ENCODE measurements at places on chromosomes 1 and 21.

DNA sequence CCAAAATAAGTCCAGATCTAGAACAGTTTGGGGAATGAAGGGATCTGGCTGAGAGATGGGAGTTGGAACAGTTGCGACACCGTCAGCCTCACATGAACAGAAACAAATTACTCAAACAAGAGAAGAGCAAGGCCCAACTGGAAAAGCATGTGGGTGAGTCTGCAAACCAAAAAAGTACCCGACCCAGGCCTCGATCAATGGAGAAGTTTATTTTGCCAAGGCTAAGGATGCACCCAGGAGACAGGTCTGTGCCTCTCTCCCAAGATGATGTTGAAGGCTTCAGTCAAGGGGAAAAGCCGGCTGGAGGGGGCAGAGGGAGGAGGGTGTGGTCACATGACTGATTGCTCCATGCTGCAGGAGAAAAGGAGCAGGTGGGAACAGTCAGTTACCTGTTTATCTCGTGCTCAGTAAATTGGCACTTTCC is 42.3 kb downstream of the KRTAP10-1 start:
- no peak overlapping the region for H3K4me3 ChIP-seq
- no peak overlapping the region for H3K27ac ChIP-seq
- peaks cover 3% of the 10 kb centered on the region for H3K27me3 ChIP-seq
- H3K36me3 ChIP-seq: no peaks in the 10 kb centered on the region

DNA sequence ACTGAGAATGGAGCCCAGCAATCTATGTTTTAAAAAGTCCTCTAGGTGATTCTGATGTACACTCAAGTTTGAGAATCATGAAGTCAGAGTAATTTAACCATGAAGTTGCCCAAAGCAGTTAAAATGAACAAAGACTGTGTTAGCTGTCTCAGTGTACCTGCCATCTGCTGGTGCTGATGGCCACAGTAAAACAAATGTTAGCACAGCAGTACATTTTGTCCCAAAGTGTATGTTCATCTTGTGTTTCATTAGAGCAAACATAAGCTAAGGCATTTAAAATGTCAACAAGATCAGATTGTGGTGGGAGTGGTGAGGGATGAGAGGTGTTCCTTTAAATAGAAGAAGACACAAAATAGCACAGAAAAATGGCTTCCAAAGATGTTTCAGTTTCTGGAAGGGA is 31.1 kb downstream of the FYB2 start:
- peaks cover 18% of the 10 kb centered on the region for H3K27me3 ChIP-seq
- H3K36me3 ChIP-seq: no peaks in the 10 kb centered on the region
- no peaks in the 10 kb centered on the region for H3K4me1 ChIP-seq
- no peak for DNase-seq

DNA sequence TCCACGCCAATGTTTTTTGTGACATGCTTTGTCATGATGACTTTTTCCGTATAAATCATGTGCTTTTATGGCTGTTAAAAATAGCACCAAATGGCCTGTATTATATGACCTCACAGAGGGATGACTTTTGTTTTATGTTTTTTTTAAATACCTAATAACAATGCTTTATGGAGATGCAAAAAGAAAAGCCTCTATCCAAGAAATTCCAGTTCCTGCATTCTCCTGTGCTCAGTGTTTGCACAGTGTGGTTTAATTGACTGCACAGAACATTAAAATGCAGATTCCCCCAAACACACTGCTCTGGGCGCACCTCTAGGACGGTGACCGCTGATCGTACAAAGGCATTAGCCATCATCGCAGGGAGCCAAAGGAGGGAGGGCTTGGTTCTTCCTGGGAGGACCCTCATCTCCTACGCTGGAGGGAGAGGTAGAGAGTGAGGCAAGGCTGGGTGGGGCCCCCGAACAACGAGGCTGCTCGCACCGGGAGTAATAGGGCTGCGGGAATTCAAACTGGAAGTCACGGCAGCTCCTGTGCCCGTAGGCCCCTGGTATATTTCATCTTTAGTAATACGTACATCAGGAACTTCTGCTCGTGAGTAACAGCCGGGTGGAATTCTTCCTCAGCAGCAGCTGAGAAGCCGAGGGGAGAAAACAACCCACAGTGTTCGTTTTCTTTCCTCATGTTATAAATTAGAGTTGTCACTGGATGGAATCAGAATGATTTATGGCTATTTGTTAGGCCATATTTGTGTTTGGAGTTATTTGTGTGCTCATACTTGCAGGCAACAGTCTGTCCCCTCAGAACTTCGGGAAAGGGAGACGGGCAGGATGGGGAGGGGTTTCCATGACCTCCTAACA is 465.6 kb downstream of the CAMTA1 start:
- peaks cover 19% of the 10 kb centered on the region for H3K27me3 ChIP-seq
- no peak for DNase-seq
- H3K27ac ChIP-seq: no peak overlapping the region
- H3K4me3 ChIP-seq: no peak overlapping the region
- H3K4me1 ChIP-seq: no peaks in the 10 kb centered on the region
- no peaks in the 10 kb centered on the region for H3K36me3 ChIP-seq

- H3K36me3 ChIP-seq: peaks cover 11% of the 10 kb centered on the region
- H3K27me3 ChIP-seq: no peaks in the 10 kb centered on the region
- no peak overlapping the region for H3K4me3 ChIP-seq
- peaks cover 1% of the 10 kb centered on the region for H3K4me1 ChIP-seq
- no peak overlapping the region for H3K27ac ChIP-seq
- no peak for DNase-seq
These were observed 24.4 kb downstream of the EFCAB7 start for GRCh38 chr1:63547621-63548294.

DNA sequence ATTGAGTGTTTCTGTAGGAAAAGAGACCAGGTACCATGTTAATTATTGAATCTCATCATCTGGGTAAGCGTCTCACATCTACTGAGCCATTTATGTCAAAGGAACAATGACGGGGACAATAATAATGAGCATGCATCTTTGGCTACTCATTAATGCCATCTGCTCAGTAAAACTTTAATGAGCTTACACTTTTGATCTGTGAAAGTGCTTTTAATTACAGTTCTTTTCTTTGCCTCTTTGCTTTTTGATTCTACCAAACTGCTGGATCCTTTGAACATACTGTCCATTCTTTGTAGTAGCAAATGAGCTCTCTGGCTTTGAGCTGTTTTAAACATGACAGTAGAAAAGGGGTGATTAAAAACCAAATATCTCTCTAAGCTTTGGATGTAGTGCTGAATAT is 181.2 kb upstream of the IVNS1ABP start:
- no peak for DNase-seq
- H3K36me3 ChIP-seq: no peaks in the 10 kb centered on the region
- peaks cover 23% of the 10 kb centered on the region for H3K4me1 ChIP-seq

- no peak overlapping the region for H3K4me3 ChIP-seq
- peak overlapping the region; percentile 52 for H3K27ac ChIP-seq
- peak; percentile 79 for DNase-seq
- no peaks in the 10 kb centered on the region for H3K27me3 ChIP-seq
These were observed 40.0 kb upstream of the MAGOH start for GRCh38 chr1:53278298-53278725.

DNA sequence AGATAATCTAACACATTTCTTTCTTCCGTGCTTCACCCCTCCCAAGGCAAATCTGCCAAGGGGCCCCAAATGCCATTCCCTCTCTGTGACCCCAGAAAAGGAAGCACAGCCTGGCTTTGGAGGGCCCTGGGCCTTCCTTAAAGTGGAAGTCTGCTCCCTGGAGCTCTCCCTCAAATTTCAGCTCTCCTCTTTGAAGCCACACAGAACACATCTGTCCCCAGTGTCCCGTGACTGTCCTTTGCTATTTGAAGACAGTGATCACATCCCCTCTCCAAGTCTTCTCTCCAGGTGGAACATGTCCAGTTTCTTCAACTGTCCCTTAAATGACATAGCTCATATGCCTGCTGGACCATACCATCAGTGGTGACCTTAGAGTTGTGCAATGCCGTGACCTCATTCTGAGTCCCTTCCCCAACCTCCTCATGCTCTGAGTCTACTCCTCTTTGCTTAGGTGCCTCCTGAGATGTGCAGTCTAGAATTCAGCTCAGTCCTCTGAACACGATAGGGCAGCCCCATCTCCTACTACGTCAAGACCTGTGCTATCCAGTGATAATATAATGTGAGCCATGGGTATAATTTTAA is 18.4 kb upstream of the FOXO6 start:
- peaks cover 17% of the 10 kb centered on the region for H3K27me3 ChIP-seq
- H3K27ac ChIP-seq: no peak overlapping the region
- no peak for DNase-seq
- H3K4me1 ChIP-seq: peaks cover 17% of the 10 kb centered on the region

DNA sequence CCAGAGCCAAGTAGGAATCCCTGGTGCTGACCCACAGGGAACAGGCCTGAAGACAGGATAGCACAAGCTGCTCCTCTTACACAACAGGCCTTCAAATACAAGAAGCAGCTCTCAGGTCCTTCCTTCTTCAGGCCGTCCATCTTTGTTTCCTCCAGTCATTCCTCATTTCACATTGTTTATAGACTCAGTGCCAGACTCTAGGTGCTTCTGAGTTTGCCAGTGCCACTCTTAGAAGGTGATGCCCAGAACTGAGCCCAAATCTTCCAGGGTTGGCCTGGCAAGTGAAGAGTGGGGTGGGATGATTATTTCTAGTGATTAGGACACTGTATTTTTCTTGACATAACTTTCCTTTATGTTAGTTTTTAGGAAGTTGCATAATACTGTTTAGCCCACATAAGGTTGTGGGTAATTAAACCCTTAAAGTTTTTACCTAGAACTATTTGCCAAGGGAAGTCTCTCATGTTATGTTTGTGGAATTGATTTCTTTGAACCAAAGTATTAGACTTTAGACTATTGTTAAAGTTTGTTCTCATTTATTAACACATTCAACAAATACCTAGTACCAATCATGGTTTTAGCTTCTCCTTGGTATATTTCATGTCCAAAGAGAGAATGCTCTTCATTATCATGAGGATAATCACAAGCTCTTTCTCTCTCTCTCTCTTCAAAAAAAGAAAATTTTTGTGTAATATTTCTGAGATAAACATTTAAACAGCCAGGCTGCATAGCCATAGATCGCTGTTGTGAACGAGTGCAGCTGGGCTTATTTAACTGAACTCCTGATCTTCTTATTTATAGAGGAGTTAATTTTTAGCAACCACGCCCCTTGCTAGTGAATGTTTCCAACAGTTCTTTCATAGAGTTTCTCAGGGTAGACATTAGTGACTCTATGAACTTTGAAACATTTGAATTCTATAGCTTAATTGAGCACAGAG is 47.7 kb downstream of the PGM1 start:
- no peak overlapping the region for H3K27ac ChIP-seq
- H3K4me3 ChIP-seq: no peak overlapping the region
- H3K4me1 ChIP-seq: no peaks in the 10 kb centered on the region
- H3K36me3 ChIP-seq: peaks cover 43% of the 10 kb centered on the region
- DNase-seq: no peak

DNA sequence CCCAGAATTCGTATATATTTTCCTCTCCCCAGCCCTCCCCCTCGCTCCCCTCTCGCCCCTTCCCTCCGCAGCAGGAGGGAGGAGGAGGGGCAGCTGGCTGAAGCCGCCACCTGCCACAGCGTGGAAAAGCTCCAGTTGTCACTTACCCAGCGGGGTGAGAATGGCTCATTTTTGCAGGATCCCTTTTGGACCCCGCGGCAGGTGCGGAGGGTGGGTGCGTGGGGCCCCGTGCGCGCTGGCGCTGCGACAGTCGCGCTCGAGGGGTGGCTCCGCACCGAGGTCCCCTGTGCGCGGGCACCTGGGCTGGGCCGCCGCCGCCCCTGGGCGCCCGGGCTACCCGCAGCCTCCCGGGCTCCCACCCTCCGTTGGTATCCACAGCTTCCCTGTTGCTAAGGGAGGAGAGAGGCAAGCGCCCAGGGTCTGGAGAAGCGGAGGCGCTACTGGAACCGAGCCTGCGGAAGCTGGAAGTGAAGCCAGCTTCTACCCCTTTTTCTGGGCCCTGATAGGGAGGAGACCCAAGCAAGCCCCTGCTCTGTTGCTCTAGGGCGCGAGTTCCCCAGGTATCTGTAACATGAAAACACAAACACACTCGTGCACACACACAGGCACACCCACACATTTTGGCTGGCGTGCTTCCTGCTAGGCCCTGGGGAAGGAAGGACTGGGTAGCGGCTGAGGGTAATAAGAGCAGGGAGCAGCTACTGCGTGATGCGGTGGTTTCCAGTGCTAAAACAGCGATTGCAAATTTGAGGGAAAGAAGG is at the start of gene ERICH3:
ERICH3 (minus strand) TSS at position 442 of the 761 bp plus-strand sequence; CDS start at position 169, 273 bp downstream.
- no peaks in the 10 kb centered on the region for H3K36me3 ChIP-seq
- DNase-seq: peak; percentile 2
- H3K27ac ChIP-seq: no peak within 1 kb of the TSS
- peaks cover 24% of the 10 kb centered on the region for H3K27me3 ChIP-seq

GRCh38 chr1:15720861-15721260 is 15.2 kb upstream of the SLC25A34 start:
- H3K4me3 ChIP-seq: no peak overlapping the region
- DNase-seq: no peak
- no peaks in the 10 kb centered on the region for H3K27me3 ChIP-seq
- no peak overlapping the region for H3K27ac ChIP-seq

DNA sequence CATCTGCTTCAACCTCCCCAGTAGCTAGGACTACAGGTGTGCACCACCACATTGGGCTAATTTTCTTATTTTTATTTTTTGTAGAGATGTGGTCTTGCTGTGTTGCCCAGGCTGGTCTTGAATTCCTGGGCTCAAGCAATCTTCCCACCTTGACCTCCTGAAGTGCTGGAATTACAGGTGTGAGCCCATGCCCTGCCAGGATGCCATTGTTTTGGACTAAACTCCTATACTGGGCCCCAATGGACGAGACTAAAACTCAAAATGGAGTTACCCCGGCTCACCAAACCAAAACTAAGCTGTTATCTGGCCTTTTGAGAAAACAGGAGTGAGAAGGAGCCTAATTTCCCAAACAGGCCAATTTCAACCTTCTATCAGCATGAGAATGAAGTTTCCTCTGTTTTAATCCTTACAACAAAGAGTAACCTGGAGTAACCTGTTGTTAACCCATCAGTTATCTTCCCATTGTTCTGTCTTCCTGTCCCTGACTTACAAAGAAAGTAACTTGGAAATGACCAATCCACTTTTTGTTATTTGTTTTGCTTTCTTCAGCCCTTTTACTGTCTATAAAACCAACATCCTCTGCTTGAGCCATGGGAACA is 29.6 kb downstream of the DMRTA2 start:
- no peak for DNase-seq
- H3K4me1 ChIP-seq: no peaks in the 10 kb centered on the region
- peaks cover 17% of the 10 kb centered on the region for H3K27me3 ChIP-seq
- H3K27ac ChIP-seq: no peak overlapping the region
- H3K36me3 ChIP-seq: no peaks in the 10 kb centered on the region

GRCh38 chr1:1021920-1022259 is 2.0 kb downstream of the AGRN start:
- no peaks in the 10 kb centered on the region for H3K36me3 ChIP-seq
- H3K4me3 ChIP-seq: no peak overlapping the region
- H3K27ac ChIP-seq: no peak overlapping the region
- no peak for DNase-seq
- no peaks in the 10 kb centered on the region for H3K27me3 ChIP-seq

DNA sequence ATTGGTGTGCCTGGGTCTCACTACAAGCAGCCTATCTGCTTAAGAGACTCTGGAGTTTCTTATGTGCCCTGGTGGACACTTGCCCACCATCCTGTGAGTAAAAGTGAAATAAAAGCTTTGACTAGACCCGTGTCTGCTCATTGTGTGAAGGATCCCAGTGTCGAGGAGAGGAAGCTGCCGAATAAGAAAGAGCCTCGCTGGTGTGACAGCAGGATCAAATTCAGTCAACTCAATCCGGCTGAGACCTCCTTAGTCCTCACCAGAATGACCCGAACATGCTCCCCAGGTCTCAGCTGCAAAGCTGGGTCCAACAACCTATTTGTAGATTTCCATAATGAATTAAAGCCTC is 14.8 kb downstream of the CD2 start:
- H3K4me1 ChIP-seq: peaks cover 93% of the 10 kb centered on the region
- H3K27me3 ChIP-seq: no peaks in the 10 kb centered on the region
- peak overlapping the region; percentile 99 for H3K27ac ChIP-seq
- peak overlapping the region; percentile 98 for H3K4me3 ChIP-seq
- peak; percentile 63 for DNase-seq
